ENCODE measurements at places on chromosomes 2 and 18.

GRCh38 chr2:65434592-65435241 lies 2.3 kb upstream of the SPRED2 start:
- DNase-seq: no peak

DNA sequence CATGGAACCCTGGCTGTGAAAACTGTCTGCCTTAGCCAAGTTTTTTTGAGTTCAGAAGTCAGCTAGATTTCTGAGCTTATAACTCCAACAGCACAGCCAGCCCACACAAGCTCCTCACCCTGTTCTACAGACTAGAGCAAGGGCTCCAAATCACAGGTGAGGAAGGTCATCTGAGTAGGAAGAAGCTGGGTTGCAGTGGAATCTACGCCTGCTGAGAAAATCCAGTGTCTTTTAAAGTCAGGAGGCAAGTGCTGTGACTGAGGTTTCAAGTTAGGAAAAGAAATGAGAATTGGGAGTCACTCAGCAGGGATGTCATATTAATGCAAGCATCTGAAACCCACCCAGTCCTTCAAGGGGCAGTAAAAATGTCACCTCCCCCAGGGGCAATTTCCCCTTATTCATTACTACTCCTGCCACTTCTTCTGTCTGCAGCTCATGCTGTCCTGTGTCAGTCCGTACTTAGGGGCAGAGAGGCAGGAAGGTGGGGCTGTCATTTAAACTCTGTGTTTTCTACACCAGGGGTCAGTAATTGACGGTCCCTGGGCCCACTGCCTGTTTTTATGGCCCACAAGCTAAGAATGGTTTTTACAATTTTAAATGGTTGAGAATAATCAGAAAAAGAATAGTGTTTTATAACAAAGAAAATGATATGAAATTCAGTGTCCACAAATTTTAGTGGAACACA lies 551.1 kb downstream of the BCL11A start:
- no peak for DNase-seq

DNA sequence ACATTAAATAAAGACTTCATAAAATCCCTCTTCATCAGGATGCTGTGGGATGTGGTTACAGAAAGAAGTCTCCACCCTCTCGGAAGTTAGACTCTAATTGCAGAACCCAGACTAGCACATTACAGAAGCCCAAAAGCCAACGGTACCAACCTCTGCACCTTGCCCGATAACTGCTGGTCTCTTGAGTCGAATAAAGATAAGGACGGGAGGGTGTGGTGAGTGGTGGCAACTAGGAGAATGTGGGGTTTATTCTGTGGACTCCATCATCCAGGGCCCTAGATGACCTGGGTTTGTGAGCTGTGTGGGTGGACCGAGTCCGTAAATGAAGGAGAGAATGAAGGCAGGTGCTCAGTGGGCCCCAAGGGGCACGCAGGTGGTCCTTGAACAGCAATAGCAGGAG lies 462.8 kb upstream of the ID2 start:
- no peak for DNase-seq

DNA sequence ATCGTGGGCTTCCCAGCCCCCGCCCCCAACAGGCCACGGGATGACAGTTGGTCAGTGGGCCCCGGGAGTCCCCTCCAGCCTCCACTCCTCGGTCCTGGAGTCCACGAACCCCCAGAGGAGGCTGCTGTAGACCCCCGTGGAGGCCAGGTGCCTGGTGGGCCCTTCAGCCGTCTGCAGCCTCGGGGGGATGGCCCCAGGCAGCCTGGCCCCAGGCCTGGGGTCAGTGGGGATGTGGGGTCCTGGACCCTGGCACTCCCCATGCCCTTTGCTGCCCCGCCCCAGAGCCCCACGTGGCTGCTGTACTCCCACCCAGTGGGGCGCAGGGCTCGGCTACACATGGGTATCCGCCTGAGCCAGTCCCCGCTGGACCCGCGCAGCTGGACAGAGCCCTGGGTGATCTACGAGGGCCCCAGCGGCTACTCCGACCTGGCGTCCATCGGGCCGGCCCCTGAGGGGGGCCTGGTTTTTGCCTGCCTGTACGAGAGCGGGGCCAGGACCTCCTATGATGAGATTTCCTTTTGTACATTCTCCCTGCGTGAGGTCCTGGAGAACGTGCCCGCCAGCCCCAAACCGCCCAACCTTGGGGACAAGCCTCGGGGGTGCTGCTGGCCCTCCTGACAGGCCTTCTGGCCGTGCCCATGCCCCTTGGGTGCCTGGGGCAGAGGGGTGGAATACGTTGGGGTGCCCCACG lies 7.6 kb downstream of the NEU4 start:
- DNase-seq: no peak

- DNase-seq: no peak
Measured at GRCh38 chr2:128202791-128203190, 111.8 kb downstream of the UGGT1 start.

DNA sequence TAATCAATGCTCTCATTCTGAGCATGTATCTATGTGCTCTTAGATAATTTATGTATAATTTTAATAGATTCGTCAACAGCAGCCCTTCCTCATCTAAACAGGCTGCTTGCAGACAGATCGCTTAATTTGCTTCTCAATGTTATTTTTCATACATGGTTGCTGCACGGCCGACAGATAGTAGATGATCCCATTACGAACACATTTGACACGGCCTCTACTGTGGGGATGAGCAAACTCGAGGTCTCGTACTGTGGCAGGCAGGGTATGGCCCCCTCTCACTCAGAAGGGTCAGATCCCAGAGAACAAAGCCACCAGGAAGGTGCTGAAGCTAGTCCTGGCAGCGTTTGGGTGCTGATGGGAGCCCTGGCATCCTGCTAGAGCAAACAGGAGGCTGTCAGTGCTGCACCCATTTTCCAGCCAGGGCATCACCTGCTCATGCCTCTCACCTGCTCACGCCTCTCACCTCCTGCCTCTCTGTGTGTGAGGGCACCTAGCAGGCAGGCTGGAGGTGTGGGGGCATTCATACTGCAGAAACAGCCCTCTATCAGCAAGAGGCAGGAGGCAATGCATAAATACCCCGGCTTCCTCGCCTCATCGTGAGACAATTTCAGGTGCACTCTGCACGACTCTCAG lies 80.0 kb downstream of the KLHL29 start:
- DNase-seq: no peak
